ENCODE measurements at places on chromosomes 4 and X.

- no peak for DNase-seq
Measured at GRCh38 chr4:129358571-129358970, 262.6 kb downstream of the C4orf33 start.

DNA sequence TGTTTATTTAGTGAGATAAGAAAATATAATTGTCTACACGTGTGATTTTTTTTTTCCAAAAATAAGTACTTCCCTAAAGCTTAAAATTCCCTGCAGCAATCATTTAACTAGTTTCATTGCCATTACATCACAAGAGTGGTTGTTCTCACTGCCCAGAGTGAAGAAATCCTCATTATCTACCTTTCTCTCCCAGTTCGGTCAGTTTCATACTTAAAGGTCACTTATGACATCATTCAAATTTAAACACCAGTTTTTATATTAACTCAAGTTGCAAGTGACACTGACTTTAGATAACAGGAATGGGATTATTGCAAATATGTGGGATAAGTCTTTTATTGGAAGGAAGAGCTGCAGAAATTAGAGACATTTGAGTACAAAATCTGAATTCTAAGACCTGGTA is 1699.8 kb upstream of the IGFBP7 start:
- DNase-seq = no peak

DNA sequence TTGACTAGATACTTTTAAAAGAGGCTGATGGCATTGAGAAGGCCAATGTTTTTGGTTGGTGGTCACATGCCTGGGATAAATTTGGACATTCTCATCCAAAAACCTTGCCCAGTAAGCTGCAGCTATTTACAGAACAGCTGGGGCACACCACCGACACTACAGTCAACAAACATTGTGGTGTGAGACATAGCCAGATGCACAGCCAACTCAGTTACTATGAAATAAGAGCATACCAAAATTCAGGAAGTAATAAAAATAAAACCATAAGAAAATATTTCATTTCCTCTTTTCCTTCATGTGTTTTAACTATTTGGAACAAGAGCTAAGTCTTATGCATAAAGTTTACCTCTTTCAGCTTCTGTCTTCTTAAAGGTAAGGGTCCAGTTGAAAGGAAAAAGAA is 8.8 kb downstream of the PPM1K start:
- DNase-seq = no peak

DNA sequence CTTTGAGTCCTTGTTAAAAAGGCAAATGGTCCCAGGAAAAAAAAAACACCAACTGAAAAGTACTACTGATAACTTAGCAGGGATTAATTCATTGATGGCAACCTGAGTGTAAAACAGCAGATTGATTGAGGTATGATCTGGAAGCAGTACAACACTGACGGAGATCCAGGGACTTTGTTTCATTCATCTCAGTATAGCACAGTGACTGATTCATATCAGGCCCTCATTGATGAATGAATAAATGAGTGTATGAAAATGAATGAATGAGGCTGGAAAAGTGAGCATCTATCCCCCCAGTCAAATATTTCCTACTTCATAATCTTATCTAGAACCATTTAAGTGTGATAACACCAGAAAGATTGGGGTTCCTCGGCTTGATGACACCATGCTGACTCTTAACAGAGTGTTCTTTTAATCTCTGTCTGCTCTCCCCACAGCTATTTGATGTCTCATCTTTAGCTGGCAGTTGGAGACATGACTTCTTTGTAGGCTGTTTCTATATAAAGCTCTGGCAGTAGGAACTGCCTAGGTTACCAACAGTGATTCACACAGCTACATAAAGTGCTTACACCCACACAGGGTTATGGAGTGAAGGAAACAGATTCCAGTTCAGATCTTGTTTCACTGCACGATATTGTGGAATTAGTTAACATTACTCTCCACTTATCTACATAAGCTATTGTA is 18.6 kb upstream of the RNF128 start:
- DNase-seq = no peak

GRCh38 chrX:48864210-48864609 is 28.8 kb upstream of the PCSK1N start:
- no peak for DNase-seq

GRCh38 chr4:164765096-164765495 is 11.2 kb downstream of the SMIM31 start:
- no peak for DNase-seq

DNA sequence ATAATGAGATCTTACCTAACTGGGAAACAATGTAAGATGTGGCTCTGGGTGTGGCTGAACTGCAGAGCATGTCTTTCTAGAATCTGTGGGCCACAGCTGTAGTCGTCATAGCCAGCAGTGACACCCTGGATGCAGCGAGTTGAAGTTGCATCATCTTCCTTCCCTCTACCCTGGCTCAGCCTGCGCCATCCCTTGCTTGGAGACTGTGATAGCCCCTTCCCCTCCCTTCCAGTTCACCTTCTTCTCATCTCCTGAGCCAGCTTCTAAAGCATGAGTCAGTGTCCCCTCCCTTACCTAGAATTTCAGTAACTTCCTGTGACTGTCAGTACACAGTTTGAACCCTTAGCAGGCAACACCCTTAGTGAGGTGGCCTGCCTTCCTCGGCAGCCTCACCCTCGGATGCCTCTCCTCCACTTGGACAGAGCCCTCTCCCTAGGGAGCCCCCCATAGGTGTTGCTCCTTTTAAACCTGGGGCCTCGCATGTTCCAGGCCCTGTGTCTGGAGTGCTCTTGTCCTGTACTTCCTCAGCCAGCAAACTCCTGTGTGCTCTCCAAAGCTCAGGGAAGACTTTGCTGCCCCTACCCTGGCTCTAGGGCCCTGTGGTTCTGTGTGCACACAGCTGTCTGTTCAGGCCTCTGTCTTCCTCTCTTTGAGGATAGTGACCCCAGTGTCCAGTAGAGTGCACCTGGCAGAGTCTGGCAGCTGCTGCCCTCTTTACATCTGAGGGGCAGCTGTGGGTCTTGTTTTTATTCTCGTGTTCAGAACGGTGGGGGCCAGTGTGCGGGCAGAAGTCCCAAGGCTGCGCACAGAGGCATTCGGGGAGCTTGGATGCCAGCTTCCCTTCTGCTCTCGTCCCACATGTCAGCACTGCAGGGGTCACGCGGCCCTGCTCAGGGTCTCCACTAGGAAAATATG is 43.7 kb upstream of the TADA2B start:
- DNase-seq = peak; percentile 90
